ENCODE measurements at places on chromosomes 1 and 21.

GRCh38 chr1:58927722-58928085 is 143.9 kb upstream of the JUN start:
- DNase-seq: no peak

DNA sequence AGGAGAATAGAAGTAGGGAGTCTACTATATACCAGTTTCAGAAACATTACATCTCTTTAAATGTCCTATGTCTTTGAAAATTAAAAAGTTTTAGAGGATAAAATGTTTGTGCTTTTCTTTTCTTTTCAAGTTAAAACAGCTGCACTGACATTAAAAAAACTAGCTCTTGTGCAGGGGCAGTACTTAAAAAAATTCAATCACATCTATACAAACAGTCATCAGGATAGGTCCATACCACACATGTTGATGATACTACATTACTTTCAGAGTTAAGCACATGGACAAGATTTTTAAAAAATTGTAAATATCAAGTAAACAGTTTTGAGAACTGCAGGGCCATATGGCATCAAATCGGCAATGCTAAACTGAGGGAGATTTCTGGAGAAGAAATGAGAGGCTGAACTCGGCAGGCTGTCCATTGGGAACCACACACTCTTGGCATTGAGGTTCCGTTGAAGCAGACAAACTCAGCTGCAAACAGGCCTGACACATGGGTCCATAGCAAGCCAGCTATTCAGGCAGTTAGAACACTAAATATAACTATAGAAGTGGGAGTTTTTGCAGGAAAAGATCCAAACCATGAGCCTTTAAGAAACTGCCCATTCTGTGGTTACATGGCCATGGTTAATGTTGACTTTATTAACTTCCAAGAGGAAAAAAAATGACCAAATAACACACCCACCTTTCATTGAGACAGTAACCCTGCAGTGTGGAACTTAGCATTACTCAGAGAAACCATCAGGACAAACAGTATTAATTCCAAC is 84.5 kb upstream of the BCL10 start:
- DNase-seq: no peak

- peak; percentile 61 for DNase-seq
Observed at GRCh38 chr1:24688621-24689195, 45.6 kb downstream of the SRRM1 start.

- no peak for DNase-seq
Observed at GRCh38 chr1:10939654-10940450, 72.6 kb upstream of the TARDBP start.

DNA sequence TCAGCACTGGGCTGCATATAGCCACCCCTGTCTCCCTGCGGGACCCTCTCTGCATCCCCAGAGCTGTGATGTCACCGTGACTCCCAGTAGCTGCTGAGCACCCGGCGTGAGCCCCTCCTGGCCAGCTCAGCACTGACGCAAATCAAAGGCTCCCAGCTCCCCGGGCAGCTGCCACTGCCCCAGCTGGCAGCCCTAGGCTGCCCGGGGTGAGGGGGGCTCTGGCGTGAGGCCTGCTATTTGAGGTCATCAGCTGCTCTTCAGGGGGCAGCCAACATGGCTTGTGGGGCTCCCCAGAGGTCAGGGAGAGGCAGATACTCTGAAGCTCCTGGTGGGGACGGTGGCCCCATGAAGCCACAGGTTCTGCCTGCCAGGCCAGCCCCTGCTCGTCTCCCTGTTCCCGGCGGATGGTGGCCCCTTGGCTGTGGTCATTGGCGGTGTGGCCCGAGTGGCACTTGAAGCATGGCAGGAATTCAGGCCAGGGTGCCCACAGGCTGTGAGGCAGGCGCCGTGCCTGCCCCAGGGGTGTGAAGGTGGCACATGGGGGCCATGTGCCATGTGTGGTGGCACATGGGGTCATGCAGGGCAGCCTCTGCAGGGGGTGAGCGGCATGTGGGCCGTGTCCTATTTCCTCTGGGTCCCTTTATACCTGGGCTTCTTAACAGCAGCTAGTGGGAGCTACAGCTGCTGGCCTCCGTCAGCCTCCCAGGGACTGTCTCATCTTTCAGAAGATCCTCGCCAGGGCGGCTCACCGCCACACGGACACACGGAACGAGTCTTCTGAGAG is 85.4 kb downstream of the SIK1 start:
- no peak for DNase-seq

DNA sequence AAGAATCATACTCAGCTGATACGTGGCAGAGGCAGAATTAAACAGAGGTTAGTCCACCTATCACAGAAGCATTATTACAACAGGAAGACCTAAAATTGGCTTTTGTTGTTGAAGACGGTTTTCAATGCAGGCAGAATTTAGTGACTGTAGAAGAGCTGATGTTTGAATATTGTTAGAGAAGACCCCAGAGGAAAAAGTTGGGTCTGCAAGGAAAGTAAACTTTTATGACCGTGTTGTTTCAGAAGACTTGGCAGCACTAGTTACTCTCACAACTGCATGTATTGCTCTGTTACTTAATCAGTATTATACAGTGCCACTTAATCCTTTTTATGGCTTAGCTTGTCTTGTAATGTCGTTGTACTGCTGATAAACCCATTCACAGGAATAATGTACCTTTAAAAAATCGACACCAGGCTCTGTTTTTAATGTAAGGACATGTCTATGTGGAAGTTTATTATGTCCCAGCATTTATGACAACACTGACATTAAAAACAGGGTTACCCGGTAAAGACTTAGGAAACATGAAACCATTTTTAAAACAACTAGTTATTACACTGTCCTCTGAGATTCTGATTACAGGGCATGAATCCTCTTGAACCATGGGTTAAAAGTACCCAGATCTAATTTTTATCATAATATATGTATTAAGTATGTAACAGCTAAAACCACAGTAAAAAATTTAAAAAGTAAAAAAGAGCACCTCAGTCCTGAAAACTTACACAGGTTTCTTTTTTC is 235.4 kb downstream of the TTLL7 start:
- no peak for DNase-seq
